Activated CD8-positive, alpha-beta memory T cell treated with anti-CD3 and anti-CD28 coated beads, Interleukin-2, amount 10 ng/mL, durations not matched to agents 7 days and 5 days (primary cell): ENCODE measurements at places on chromosomes 7 and 10. TPM values are rescaled to one million over a fixed set of nuclear protein-coding genes. Genes with fewer than 3 reads are reported as not detected.

- no peak overlapping the region for H3K4me3 ChIP-seq
- H3K27me3 ChIP-seq = no peaks in the 10 kb centered on the region
- no peak for DNase-seq
Measured at GRCh38 chr7:47636433-47637175, 54.7 kb upstream of the TNS3 start.

DNA sequence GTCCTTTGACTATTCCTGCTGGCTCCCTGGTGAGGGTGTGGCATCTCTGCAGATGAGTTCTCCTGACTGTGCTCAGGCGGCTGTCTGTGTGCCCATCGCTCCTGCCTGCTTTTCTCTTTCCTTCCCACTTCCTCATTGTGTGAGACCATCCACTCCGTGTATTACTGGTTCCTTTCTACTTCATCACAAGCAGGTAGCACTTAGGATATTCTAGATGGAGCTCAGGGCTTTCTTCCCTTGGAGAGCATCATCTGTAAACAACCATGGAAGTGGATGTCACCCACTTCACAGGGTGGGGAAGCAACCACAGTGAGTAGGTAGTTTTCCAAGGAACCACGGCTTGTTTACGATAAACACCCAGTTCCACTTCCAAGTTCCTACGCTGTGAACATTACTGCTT, 15.7 kb downstream of the DNAJB6 start:
- no peak for DNase-seq
- peaks cover 13% of the 10 kb centered on the region for H3K36me3 ChIP-seq
- no peaks in the 10 kb centered on the region for H3K27me3 ChIP-seq

- peak overlapping the region; percentile 81 for H3K27ac ChIP-seq
- H3K4me3 ChIP-seq = peak overlapping the region; percentile 63
- H3K36me3 ChIP-seq = peaks cover 2% of the 10 kb centered on the region
- H3K27me3 ChIP-seq = peaks cover 60% of the 10 kb centered on the region
- H3K4me1 ChIP-seq = peaks cover 41% of the 10 kb centered on the region
Measured at GRCh38 chr10:50636618-50637579, 13.1 kb upstream of the SGMS1 start.

DNA sequence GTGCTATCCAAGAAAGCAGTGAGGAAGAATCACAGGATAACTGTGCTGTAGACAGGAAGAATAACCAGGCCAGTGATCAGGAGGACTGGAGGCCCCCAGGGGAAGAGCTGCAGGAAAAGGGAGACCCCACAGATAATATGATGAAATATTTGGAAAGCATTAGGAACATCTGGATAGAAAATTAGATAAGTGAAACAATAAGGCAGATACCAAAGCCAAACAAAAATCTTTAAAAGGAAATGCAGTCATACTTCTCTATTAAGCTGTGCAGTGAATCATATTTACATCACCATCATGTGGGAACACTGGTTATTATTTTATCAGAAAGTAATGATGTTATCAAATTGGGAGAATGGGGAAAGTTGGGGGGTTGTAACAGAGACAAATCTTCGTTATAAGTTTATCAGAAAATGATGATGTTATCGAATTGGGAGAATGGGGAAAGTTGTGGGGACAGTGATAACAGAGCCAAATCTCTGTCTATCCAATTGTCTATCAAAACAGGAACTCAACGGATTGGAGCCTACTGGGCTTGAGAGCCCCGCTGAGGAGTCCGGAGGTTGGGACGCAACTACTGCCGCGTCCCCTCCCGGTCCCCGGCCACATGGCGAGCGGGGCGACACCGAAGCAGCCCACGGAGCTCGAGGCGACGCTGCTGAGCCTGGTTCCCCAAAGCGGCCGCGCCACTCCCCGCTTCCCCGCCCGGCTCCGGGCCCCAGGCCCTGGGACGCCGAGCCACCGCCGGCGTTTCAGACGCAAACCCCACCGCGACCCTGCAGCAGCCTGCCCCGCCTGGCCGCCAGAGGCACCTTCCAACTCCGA, 14.0 kb upstream of the RALA start:
- peaks cover 5% of the 10 kb centered on the region for H3K36me3 ChIP-seq
- no peak overlapping the region for H3K27ac ChIP-seq
- peaks cover 23% of the 10 kb centered on the region for H3K4me1 ChIP-seq
- H3K27me3 ChIP-seq = peaks cover 38% of the 10 kb centered on the region
- DNase-seq = no peak

DNA sequence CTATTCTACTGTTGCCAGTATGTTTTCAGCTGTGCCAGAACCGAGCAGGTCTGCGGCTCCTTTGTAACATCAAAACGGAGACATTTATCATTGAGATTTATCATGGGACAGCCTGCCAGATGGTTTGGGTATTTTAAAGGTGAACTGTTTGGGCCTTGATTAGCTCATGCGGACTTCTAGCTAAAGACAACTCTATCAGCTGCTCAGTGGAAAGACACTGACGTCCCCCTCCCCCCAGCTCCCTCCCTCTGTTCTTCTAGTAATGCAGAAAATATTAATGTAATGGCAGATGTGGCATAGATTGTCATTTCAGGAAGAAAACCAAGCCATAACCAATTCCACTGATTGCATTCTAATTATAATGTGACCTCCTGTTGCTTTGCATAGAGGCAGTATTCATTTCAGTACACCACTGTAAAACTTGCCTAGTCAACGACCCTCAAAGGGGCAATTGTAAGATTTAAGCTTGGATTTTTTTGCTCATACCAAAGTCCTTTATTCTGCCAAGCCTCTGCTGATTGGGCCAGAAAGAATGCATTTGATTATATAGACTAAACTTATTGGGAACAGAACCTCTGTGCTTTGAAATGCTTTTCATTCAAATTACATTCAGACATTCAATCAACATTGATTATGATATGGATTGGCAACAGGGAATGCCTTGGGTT, 966.8 kb downstream of the LRMDA start:
- no peak overlapping the region for H3K4me3 ChIP-seq
- no peaks in the 10 kb centered on the region for H3K27me3 ChIP-seq
- no peaks in the 10 kb centered on the region for H3K4me1 ChIP-seq
- no peak for DNase-seq
- H3K36me3 ChIP-seq = no peaks in the 10 kb centered on the region

- H3K4me1 ChIP-seq = no peaks in the 10 kb centered on the region
- H3K36me3 ChIP-seq = no peaks in the 10 kb centered on the region
- H3K27ac ChIP-seq = no peak overlapping the region
- no peak for DNase-seq
- no peaks in the 10 kb centered on the region for H3K27me3 ChIP-seq
Measured at GRCh38 chr7:88321694-88322093, 15.0 kb upstream of the STEAP4 start.

GRCh38 chr10:101710059-101710695, 15.2 kb upstream of the FBXW4 start:
- peaks cover 11% of the 10 kb centered on the region for H3K4me1 ChIP-seq
- H3K27ac ChIP-seq = no peak overlapping the region
- peaks cover 51% of the 10 kb centered on the region for H3K27me3 ChIP-seq
- no peak overlapping the region for H3K4me3 ChIP-seq
- H3K36me3 ChIP-seq = no peaks in the 10 kb centered on the region

DNA sequence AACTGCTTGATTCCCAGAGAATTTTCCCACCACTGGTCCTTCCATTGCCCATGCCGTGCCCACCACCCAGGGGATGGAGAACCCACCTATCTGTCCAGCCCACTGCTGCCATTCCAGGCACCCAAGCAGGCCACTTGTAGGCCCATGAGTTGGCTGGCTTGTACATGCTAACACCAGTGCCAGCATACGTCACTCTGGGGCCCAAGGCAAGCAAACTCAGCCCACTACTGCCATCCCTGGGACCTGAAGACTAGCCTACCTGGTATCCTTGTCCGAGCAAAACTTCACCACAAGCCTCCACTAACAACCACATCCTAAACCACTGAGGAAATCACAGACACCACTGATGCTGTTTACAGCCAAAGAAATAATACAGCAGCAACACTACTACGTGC, 44.7 kb upstream of the CDK6 start:
- peak overlapping the region; percentile 3 for H3K4me3 ChIP-seq
- peak overlapping the region; percentile 35 for H3K27ac ChIP-seq

DNA sequence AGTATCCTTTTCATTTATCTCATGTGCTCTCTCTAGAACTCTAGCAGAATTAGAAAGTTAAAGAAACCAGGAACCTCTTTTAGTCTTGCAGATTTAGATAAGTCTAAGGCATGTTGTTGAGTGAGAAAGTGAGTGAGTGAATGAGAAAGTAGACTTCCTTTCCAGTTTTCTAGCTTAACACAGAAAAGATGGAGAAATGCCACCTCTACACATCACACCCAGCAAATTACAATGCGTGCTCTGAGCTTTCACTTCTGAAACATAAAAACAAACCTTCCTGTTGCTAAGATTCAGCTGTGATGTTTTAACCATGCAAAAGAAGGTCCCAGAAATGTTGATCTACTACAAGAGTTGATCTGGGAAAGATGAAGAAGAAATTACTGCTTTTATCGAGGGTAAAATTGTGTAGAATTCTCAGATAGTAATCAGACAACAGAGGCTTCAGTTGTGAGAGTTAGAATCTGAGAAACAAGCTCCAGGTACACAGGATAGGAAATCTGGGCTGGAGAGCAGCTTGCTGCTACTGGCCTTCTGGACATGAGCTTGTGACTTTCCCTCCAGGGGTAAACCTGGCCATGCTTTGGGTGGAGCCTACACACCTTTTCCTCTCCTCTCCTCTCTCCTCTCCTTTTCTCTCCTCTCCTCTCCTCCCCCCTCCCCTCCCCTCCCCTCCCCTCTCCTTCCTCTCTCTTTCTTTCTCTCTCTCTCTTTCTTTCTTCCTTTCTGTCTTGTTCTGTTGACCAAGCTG, 4.6 kb downstream of the CYP3A5 start:
- no peak overlapping the region for H3K4me3 ChIP-seq
- H3K36me3 ChIP-seq = peaks cover 1% of the 10 kb centered on the region
- DNase-seq = no peak
- no peak overlapping the region for H3K27ac ChIP-seq
- H3K4me1 ChIP-seq = peaks cover 6% of the 10 kb centered on the region
- H3K27me3 ChIP-seq = no peaks in the 10 kb centered on the region

GRCh38 chr10:4001811-4002210, 216.8 kb upstream of the KLF6 start:
- H3K36me3 ChIP-seq = peaks cover 14% of the 10 kb centered on the region
- H3K27me3 ChIP-seq = peaks cover 7% of the 10 kb centered on the region
- H3K4me1 ChIP-seq = peaks cover 7% of the 10 kb centered on the region
- H3K4me3 ChIP-seq = no peak overlapping the region
- DNase-seq = no peak

GRCh38 chr10:114538181-114538906, 119.7 kb downstream of the ABLIM1 start:
- H3K27me3 ChIP-seq = no peaks in the 10 kb centered on the region
- peaks cover 64% of the 10 kb centered on the region for H3K4me1 ChIP-seq
- H3K36me3 ChIP-seq = peaks cover 8% of the 10 kb centered on the region

- peaks cover 42% of the 10 kb centered on the region for H3K27me3 ChIP-seq
- H3K4me3 ChIP-seq = no peak overlapping the region
- no peak overlapping the region for H3K27ac ChIP-seq
- H3K4me1 ChIP-seq = peaks cover 11% of the 10 kb centered on the region
- no peaks in the 10 kb centered on the region for H3K36me3 ChIP-seq
- DNase-seq = no peak
Measured at GRCh38 chr10:110637558-110638053, 6.5 kb upstream of the RBM20 start.

- H3K4me3 ChIP-seq = no peak within 1 kb of the TSS
- no peaks in the 10 kb centered on the region for H3K4me1 ChIP-seq
- H3K36me3 ChIP-seq = no peaks in the 10 kb centered on the region
- DNase-seq = no peak
Measured at GRCh38 chr7:123655614-123656013, at the start of gene LMOD2. TSS of gene LMOD2 (plus strand) at chr7:123655866. CDS start at chr7:123655964, 98 bp downstream.

DNA sequence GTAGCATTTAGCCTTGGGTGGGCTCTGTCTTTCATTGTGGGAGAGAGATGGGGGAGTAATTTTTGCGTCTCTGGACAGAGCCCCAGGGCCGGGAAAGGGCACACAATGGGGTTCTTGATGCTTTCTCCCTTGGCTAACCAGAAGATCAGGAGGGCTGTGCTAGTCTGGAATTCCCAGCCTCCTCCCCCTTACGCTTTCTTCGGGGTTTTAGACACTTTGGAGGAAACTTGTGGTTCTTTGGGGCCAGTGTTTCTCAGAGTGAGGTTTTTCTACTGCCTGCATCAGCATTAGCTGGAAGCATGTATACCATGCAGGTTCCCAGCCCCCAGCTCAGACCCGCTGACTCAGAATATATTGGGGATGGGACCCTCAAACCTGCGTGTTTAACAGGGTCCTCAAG, 7.0 kb downstream of the NEURL1 start:
- no peak for DNase-seq
- no peak overlapping the region for H3K4me3 ChIP-seq
- peaks cover 23% of the 10 kb centered on the region for H3K4me1 ChIP-seq
- no peaks in the 10 kb centered on the region for H3K36me3 ChIP-seq
- H3K27ac ChIP-seq = no peak overlapping the region

DNA sequence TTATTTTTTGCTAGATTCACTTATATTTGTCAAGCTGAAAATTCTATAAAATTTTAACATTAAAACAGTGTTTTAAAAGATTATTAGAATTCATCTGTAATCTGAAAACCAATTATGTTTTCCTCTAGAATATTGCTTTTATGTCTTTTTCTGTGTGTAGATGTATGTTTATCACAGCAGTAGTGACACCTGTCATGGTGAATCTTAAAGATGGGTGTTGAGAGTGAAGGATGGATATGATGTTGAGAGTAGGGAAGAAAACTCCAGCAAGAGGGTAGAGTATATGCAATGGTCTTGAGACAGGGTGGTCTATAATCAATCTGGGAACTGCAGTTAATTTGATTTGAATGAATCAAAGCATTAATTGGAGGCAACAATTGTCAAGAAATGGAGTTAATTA, 336.9 kb upstream of the CDC14C start:
- no peak for DNase-seq
- H3K36me3 ChIP-seq = no peaks in the 10 kb centered on the region
- H3K27ac ChIP-seq = no peak overlapping the region
- no peaks in the 10 kb centered on the region for H3K27me3 ChIP-seq
- H3K4me3 ChIP-seq = no peak overlapping the region
- no peaks in the 10 kb centered on the region for H3K4me1 ChIP-seq

- H3K36me3 ChIP-seq = no peaks in the 10 kb centered on the region
- H3K4me1 ChIP-seq = peaks cover 10% of the 10 kb centered on the region
- no peak for DNase-seq
- no peak overlapping the region for H3K27ac ChIP-seq
- H3K27me3 ChIP-seq = no peaks in the 10 kb centered on the region
Measured at GRCh38 chr10:103637927-103638557, 144.5 kb downstream of the NEURL1 start.

GRCh38 chr7:51014811-51015210, 232.1 kb upstream of the GRB10 start:
- no peak overlapping the region for H3K27ac ChIP-seq
- H3K36me3 ChIP-seq = peaks cover 3% of the 10 kb centered on the region
- H3K4me1 ChIP-seq = peaks cover 6% of the 10 kb centered on the region
- DNase-seq = peak; percentile 30
- H3K27me3 ChIP-seq = no peaks in the 10 kb centered on the region

GRCh38 chr7:80783678-80784327, 135.0 kb downstream of the SEMA3C start:
- no peaks in the 10 kb centered on the region for H3K27me3 ChIP-seq
- H3K4me3 ChIP-seq = no peak overlapping the region
- no peak for DNase-seq
- no peaks in the 10 kb centered on the region for H3K36me3 ChIP-seq

- peaks cover 6% of the 10 kb centered on the region for H3K36me3 ChIP-seq
- H3K27me3 ChIP-seq = peaks cover 6% of the 10 kb centered on the region
- H3K4me3 ChIP-seq = no peak overlapping the region
Measured at GRCh38 chr7:29248713-29249382, 54.3 kb downstream of the CHN2 start.

The ANKRD30A gene
- not detected for total RNA-seq

The PRPF18 gene
- 21.2 TPM for total RNA-seq

The RBAK gene
- total RNA-seq = 11.0 TPM

The TRPV5 gene
- not detected for total RNA-seq

The ATG9B gene
- total RNA-seq = 2.3 TPM

The MACROH2A2 gene
- 7.4 TPM for total RNA-seq

The OPN1SW gene
- total RNA-seq = not detected

The SPDYE1 gene
- total RNA-seq = not detected

The ARHGEF35 gene
- 1.7 TPM for total RNA-seq

The C7orf57 gene
- 0.12 TPM for total RNA-seq
